ENCODE measurements at places on chromosomes 1 and 21.
A peak's percentile ranks its signal among the peaks of the same experiment; 100 is the strongest.

GRCh38 chr1:87369736-87370478 is 41.2 kb downstream of the LMO4 start:
- DNase-seq: no peak

- no peak for DNase-seq
Measured at GRCh38 chr21:41749286-41749685, 17.6 kb downstream of the RIPK4 start.

DNA sequence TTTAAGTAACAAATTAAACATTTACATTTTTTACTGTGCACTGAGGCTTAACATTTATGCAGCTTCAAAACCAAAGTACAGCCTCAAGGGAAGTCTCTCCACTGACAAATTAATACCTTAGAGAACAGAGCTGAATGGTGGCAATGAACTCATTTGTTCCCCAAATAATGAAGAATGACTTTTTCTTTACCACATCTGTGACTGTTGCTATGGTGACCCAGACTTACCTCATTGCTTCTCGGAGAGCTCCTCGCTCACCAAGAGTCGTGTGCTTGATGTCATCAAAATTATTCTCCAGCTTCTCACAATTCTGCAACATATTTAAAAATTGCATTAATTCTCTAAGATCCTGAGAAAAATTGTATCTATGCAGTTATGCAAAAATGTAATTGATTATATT is 92.9 kb downstream of the DPYD start:
- DNase-seq: no peak

DNA sequence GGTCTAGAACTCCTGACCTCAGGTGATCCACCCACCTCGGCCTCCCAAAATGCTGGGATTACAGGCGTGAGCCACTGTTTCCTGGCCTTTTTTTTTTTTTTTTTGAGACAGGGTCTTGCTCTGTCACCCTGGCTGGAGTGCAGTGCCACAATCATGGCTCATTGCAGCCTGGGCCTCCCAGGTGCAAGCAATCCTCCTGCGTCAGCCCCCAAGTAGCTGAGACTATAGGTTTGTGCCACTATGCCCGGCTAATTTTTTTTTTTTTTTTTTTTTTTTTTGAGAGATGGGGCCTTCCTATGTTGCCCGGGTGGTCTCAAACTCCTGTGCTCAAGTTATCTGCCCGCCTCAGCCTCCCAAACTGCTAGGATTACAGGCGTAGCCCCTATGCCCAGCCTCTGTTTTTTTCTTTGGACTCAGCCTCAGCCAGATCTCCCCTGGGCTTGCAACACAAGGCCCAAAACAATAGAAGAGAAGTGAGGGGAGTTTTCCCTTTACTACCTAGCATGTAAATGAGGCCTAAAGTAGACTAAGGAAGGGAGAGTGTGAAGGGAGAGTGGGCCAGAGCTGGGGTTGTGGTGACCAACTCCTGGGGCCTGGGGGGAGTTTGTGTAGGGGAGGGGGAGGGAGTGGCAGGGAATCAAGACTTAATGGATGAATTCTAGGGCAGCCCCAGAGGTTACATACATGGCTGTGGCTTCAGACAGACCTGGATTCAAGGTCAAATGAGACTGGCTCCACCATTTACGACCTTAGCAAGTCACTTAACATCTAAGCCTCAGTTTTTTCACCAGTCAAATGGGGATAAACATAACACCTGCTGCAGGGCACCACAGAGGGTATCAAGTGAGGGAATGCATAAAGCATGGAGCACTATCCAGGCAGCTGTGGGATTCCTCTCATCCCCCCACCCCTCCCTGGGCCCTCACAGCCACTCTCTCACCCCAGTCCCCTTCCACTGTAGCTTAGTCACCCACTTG is 1.6 kb upstream of the CD52 start:
- DNase-seq: no peak

GRCh38 chr1:199404976-199405375 is 622.5 kb upstream of the NR5A2 start:
- no peak for DNase-seq

DNA sequence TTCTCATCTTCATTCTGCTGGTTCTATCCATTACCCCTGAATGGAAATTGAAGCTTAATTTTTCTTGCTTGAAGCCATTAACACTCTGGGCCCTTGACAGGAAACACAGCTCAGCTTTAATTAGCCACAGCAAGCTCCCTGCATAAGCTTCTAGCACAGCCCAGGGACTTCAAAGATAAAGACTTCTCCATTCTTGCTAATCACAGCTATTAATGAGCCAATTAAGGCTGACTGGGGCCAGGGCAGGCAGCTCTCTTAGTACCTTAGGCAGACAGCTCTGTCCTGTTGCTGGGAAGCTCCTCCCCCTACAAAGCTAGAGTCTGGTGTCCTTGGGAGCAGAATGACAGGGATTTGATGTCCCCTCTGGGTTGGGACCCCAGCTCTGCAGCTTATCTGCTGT is 27.9 kb upstream of the TRABD2B start:
- no peak for DNase-seq

- DNase-seq: no peak
Measured at GRCh38 chr1:30024411-30025195, 698.8 kb downstream of the MATN1 start.

DNA sequence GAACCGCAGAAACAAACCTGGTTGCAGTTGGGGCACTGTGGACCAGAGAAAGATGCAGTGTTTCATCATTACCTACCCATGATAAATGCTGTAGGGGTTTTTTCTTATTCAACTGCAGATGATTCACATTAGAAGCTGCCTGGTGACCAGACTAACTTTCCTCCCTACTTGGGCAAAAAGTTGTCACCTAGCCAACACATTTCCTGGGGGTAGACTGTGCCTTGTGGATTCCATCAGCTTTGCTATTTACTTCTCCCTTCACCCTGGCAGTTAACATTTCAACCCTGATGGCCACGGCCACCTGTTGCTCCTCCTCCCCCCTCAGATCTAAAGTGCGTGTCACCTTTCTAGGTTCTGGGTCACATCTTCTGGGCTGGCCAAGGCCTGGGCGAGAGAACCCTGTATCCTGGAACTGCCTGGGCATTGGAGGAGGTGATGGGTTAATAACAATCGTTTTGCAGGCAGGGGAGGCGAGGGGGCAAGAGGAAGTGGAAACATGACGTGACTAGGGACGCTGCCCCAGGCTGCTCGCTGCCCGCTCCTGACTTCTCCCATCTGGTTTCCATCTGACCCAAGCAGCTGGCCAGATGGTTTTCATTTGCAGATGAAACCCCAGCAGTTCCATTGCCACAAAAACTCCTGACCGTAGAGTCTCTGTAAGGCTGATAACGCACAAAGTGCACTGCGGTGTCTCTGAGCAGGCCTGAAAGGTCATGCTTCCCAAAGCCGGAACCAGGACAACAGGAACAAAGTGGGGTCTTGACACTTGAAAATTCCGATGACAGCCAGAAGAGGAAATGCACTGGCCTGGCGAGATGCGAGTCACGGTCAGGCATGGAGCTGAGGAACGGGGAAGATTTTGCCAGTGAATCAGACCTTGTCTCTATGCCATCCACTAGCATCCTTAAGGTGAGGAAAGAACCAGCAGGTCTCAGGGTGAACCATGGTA is 36.6 kb downstream of the CAPZB start:
- DNase-seq: peak; percentile 76

DNA sequence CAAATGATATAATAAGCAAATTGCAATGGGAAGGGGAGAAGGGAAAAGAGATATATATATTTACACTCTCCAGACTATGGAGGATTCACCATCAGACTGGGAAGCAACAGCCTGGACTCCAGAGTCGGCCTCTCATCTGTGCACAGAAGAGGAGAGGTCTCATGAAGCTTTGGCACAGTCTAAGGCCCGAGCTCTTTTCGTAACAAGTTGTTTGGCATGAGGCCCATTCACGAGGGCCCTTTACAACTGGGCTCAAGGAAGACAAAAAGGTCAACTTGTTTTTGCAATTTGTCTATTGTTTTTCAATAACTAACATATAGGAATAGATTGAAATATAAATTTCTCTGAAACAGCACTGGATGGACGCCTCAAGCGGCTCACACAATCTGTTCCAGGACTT is 66.7 kb upstream of the AJAP1 start:
- no peak for DNase-seq

DNA sequence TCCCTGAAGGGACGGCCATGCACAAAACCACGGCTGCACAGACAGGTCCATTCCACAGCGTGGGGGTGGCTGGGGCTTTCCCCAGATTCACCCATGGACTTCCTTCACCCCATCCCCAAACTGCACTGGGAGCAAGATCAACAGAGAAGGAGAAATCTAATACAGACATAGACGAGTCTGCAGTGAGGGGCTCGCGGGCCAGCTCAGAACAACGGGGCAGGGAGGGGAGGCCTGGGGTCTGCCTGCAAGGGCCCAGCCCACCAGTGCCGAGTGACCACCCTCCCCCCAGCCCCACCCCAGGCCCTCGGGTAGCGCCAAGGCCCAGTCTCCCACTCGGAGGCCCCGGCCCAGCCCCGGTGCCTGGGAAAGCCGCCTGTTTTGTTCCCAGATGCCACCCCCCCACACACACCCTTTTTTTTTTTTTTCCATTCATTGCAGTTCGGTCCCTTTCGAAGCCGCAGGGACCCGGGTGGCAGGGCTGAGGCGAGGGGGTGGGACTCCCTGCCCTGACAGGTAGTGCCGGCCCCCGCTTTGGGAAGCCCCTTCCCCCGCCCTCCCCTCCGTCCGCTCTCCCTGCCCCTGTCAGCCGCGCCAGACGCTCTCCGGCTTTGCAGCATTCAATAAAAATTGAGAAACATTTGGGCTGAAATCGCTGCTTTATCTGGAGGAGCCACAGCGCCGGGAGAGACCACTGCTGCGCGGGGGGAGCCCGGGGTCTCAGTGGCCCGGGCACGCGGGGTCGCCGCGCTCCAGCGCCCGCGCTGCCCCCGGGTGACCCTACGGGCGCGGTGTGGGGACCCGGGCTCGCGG is 543 bp upstream of the EPHB2 start:
- DNase-seq: no peak

DNA sequence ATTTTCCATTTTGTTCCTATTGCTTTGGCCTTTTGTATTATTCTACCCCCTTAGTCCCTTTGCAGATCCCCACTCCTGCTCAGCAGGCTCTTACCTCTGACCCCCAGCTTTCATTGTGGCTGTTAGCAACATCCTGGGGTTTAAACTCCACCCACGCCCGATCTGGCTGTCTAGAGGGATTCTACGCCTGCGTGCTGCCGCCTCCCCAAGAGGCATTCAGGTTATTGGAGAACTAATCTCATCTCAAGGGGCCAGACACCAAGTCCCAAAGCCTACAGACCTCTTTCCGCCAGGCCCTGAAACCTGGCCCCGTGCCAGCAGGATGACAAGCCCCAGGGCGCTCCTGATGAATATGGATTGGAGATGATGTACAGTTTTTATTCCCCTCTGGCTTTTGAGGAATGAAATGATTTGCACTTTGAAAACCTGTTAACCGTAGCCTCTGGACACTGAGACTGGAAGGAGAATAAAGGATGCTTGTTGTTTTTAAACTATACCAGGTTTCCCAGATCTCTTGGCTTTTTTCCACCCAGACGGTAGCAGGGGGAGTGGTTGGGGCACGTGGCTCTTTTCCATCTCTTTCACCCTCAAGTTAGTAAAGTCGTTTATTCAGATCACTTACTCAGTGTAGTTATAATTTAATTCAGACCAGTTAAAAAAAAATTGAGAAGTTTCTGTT is 14.5 kb upstream of the IKBKE start:
- no peak for DNase-seq

- no peak for DNase-seq
Measured at GRCh38 chr1:70143048-70143659, 62.2 kb downstream of the LRRC40 start.

GRCh38 chr1:41397020-41397419 is 35.8 kb downstream of the FOXO6 start:
- DNase-seq: no peak

- peak; percentile 34 for DNase-seq
Measured at GRCh38 chr1:227898502-227899140, 49.1 kb downstream of the WNT9A start.

DNA sequence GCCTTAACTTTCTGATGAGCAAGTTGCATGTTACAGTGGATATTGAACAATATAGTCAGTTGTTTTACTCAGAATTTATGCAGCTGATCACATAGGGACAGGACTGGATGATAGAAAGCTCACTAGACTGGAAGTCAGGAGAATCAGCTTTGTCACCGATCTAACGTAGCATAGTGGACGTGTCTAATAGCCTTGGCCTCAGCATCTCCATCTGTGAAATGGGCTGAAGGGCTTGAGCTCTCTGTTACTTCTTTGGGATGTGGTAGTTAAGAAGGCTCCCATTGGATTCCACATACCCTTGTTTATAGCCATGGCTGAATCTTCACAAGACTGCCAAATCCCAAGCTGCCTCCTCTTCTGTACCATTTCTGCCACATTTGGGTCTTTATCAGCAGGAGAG is 190.6 kb downstream of the GRIK1 start:
- DNase-seq: no peak

GRCh38 chr1:84073266-84073665 is 70.8 kb upstream of the PRKACB start:
- DNase-seq: no peak

GRCh38 chr1:9235096-9235459 is 504 bp downstream of the H6PD start:
- DNase-seq: peak; percentile 72

All from SJSA1 (cell line).